ENCODE measurements at places on chromosomes 1 and 21. TPM values are rescaled to one million over a fixed set of nuclear protein-coding genes. Genes with fewer than 3 reads are reported as not detected.
A peak's percentile ranks its signal among the peaks of the same experiment; 100 is the strongest.

GRCh38 chr1:232664844-232665777, 35.2 kb upstream of the SIPA1L2 start:
- H3K36me3 ChIP-seq = no peaks in the 10 kb centered on the region
- H3K27ac ChIP-seq = no peak overlapping the region
- peaks cover 6% of the 10 kb centered on the region for H3K4me1 ChIP-seq
- DNase-seq = no peak

DNA sequence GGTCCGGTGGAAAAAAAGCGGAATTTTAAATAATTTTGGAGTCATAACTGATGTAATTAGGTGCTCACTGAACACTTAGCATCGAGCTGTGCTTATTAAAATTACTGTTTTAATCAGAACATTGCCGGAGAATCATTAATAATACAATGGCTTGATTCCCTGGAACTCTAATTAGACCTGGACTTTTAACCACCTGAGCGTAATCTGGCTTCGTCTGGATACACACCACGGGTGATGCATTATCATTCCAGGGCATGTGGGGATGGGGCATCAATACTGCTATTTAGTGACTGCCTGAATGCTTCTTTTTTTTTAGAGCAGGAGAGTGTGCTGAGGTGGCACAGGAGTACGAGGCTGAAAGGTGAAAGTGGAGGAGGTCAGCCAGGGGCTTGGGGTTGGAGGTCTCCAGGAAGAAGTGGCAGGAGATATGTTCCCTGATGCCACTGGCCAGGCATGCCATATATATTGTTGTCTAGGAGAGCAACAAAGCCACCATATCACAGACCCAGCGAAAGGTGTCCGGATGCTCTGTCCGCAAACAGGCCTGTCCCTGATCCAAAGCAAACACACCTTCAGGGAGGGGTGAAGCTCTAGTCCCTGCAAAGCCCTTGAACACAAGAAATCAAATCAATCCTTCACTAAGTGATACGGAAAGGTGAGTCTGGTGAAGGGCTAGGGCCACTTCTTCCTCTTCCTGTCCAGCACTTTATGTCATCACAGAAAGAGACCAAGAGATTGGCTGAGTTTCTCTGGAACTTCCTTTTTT, 125.2 kb downstream of the PLXNA2 start:
- no peak overlapping the region for H3K4me3 ChIP-seq
- H3K36me3 ChIP-seq = no peaks in the 10 kb centered on the region
- no peaks in the 10 kb centered on the region for H3K27me3 ChIP-seq
- no peak overlapping the region for H3K27ac ChIP-seq
- H3K4me1 ChIP-seq = peaks cover 45% of the 10 kb centered on the region

DNA sequence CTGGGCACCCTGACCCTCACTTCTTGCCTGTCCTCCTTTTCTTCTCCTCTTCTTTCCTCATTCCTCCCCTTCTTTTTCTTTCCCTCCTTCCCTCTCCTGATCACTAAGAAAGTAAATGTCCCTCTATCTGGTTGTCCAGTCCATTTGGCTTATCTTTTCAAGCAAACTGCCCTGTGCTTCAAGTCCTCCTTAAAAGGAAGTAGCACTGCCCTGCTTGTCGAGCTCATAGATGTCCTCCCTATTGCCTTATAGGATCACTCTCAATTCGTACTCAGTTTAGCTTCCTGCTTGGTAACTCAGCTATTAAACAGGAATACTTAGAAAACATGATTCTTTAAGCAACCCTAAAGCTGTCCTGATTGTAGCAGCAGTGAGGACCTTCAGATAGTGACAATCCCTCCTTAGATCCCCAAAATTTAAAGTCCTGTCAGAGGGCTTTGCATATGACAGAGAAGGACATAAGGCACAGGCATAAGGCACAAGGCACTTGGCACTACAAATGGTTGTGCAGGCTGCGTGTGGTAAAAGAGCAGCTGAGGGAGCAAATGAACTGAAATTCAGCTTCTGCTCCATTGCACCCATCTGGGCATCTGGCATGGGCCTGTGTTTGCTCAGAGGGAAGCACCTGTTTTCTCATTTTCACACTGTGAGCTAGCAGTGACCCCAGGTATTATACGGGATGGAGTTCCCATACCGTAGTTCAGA, 26.1 kb upstream of the SLAMF6 start:
- no peak for DNase-seq
- H3K4me3 ChIP-seq = no peak overlapping the region
- H3K36me3 ChIP-seq = no peaks in the 10 kb centered on the region
- no peaks in the 10 kb centered on the region for H3K4me1 ChIP-seq

DNA sequence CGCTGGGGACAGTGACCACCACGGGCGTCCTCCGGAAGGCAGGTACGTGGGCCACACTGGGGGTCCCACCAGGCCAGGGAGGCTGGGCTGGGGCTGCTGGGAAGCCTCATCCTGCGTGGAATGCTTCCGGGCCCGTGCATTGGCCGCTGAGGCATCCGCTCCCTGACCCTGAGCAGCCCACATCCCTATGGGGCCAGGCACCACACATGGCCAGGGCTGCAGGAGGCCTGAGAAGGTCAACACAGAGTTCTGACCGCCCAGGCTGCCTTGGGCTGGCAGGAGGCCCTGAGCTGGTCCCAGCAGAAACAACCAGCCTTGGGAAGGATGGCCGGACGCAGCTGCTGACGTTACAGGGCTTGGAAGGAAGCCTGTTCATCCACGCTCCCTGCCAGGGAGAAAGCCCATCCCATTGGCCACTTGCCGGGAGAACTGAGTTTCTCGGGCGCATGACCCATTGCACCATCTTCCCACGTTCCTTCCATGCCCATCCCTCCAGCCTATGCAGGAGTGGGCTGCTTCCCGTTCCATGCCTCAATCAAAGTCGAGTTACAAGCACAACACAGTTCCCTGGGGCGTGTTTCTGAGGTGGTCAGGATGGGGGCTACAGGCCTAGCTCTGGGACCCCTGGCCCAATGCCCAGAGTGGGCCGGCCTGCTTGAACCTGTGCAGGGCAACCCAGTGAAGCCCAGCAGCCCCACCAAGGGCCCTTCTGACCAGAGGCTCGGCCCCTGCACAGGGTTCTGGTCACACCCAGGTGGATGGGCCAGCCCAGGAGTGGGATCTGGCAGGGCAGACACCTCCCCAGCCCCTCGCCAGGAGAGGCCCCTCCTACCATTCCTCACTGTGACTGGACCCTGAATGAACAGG, 31.7 kb downstream of the TRIM11 start:
- H3K4me1 ChIP-seq = peaks cover 77% of the 10 kb centered on the region
- peak overlapping the region; percentile 95 for H3K27ac ChIP-seq
- peak overlapping the region; percentile 25 for H3K4me3 ChIP-seq
- peaks cover 25% of the 10 kb centered on the region for H3K27me3 ChIP-seq
- DNase-seq = peak; percentile 87

DNA sequence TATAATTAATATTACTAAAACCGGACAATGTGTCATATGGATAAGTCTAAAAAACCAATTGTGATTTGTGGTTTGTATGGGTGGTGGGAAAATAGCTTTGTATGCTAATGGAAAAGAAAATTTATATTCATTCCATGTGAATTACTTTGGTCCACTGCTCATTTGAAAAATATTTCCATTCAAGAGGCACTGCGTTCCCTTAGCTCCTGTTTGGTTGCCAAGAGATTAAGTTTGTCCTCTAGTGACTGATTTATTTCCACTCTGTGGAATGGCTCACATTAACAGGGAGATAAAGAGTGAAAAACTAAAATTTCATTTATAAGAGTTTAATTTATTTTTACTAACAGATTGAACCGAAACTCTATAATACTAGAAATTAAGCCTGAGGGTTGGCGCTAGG, 744.1 kb upstream of the CHRM3 start:
- no peaks in the 10 kb centered on the region for H3K27me3 ChIP-seq
- no peaks in the 10 kb centered on the region for H3K36me3 ChIP-seq
- no peak overlapping the region for H3K4me3 ChIP-seq
- no peak overlapping the region for H3K27ac ChIP-seq
- H3K4me1 ChIP-seq = no peaks in the 10 kb centered on the region
- no peak for DNase-seq

GRCh38 chr1:22387919-22388580, 63.6 kb upstream of the ZBTB40 start:
- no peak for DNase-seq
- H3K27me3 ChIP-seq = peaks cover 94% of the 10 kb centered on the region
- no peaks in the 10 kb centered on the region for H3K4me1 ChIP-seq
- H3K27ac ChIP-seq = no peak overlapping the region
- H3K4me3 ChIP-seq = no peak overlapping the region

DNA sequence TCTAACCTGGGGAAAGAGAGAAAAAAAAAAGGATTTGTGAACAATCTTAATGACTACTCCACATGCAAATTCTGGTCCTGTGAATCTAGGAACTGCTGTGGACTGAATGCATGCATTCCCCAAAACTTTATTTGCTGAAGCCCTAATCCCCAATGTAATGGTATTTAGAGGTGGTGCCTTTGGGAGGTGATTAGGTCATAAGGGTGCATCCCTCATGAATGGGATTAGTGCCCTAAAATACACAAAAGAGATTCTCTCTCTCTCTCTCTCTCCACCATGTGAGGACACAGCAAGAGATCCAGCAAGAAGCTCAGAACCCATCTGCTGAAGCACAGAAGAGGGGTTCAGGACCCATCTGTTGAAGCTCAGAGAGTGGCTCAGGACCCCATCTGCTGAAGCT, 26.2 kb upstream of the KIRREL1 start:
- H3K27ac ChIP-seq = no peak overlapping the region
- H3K27me3 ChIP-seq = peaks cover 21% of the 10 kb centered on the region
- H3K4me3 ChIP-seq = no peak overlapping the region
- peaks cover 3% of the 10 kb centered on the region for H3K4me1 ChIP-seq
- no peaks in the 10 kb centered on the region for H3K36me3 ChIP-seq

GRCh38 chr1:206005778-206006180, 2.6 kb upstream of the RAB7B start:
- DNase-seq = no peak
- no peaks in the 10 kb centered on the region for H3K27me3 ChIP-seq
- no peak overlapping the region for H3K4me3 ChIP-seq
- H3K27ac ChIP-seq = no peak overlapping the region
- H3K4me1 ChIP-seq = peaks cover 38% of the 10 kb centered on the region

GRCh38 chr1:197195100-197195499, 48.6 kb upstream of the ASPM start:
- H3K4me1 ChIP-seq = peaks cover 59% of the 10 kb centered on the region
- H3K27ac ChIP-seq = no peak overlapping the region
- H3K36me3 ChIP-seq = peaks cover 14% of the 10 kb centered on the region
- no peaks in the 10 kb centered on the region for H3K27me3 ChIP-seq
- H3K4me3 ChIP-seq = no peak overlapping the region

DNA sequence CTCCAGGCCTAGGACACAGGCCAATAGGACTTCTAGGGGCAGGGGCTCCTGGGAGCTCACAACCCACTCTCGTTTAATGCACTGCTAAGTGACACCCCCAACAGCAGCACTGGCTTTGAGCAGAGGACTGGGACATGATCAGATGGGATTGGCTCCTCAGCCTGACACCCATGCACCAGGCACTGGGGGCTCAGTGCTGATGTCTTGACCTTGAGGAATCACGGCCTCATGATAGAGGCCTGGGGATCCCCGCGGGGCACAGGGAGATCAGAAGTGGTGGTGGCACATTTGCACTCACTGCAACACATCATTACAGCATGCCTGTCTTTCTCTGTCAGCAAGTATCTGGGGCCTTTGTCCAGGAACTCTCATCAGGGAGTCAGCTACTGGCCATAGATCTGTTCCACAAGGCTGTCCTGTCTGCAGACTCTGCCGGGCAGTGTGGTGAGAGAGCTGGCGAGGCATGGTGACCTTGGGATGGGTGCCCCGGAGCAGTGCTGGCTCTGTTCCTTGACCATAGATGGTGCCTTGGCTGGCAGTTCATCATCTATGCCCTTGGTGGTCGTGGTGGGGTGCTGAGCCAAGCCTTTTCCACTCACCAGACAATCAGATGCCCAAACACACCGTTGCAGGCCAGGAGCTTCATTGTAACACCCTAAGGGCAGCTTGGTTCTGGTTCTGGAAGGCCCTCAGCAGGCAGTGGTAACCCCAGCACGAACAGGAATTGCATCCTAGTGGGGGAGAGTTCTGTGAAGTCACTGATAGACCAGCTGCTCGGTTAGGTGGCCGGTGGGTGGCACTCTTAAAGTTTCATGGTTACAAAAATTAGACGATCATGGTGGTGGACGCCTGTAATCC, 22.2 kb upstream of the PARP1 start:
- no peaks in the 10 kb centered on the region for H3K27me3 ChIP-seq
- peaks cover 6% of the 10 kb centered on the region for H3K4me1 ChIP-seq
- H3K27ac ChIP-seq = peak overlapping the region; percentile 38
- DNase-seq = peak; percentile 24
- H3K36me3 ChIP-seq = no peaks in the 10 kb centered on the region

DNA sequence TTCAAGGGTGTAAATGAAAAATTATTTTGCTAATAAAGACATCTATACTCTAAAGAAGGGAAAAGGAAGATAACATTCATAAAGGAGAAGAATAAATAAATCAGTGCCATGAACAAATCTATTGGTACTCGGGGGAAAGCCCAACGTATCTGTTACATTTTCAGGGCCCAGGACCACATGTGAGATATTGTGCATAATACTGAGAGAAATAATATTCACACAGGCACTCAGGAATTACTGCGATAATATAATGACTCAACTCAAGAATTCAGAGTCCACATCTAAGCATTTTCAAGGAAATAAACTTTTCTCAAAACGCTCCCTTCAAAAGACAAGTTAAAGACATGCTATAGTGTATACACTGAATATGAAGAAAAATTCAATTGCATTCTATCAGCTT, 108.8 kb downstream of the SMYD2 start:
- peaks cover 56% of the 10 kb centered on the region for H3K36me3 ChIP-seq
- H3K27me3 ChIP-seq = no peaks in the 10 kb centered on the region
- no peak overlapping the region for H3K4me3 ChIP-seq
- DNase-seq = no peak

DNA sequence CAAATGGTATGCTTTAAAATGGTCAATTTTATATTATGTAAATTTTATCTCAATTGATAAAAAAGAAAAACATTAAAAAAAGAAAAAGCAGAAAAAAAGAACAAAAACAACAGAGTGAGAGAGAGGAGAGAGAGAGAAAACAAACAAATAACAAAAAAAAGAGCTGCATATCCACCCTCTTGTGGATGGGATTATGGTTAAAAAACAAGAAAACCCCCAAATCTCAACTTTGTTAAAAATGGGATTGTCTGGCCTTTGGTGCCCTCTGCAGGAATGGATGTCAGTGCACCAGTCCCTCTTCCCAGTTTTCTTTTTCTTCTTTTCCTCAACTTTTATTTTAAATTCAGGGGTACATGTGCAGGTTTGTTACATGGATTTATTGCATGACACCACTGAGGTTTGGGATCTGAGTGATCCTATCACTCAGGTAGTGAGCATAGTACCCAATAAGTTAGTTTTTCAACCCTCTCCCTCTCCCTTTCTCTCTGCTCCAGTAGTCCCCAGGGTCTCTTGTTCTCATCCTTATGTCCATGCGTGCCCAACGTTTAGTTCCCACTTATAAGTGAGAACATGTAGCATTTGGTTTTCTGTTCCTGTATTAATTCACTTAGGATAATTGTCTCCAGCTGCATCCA, 28.1 kb downstream of the RNF187 start:
- DNase-seq = no peak
- H3K27ac ChIP-seq = no peak overlapping the region
- H3K36me3 ChIP-seq = no peaks in the 10 kb centered on the region

- peaks cover 27% of the 10 kb centered on the region for H3K4me1 ChIP-seq
- no peaks in the 10 kb centered on the region for H3K36me3 ChIP-seq
- H3K4me3 ChIP-seq = no peak within 1 kb of the TSS
- H3K27ac ChIP-seq = no peak within 1 kb of the TSS
- DNase-seq = peak; percentile 6
Observed at GRCh38 chr1:109763646-109764415, at the start of gene EPS8L3. EPS8L3 (minus strand) TSS chr1:109763923; CDS start chr1:109761749, 2,174 bp downstream.

GRCh38 chr1:36320291-36320761, 3.1 kb downstream of the EVA1B start:
- H3K36me3 ChIP-seq = no peaks in the 10 kb centered on the region
- DNase-seq = no peak
- H3K27me3 ChIP-seq = no peaks in the 10 kb centered on the region
- peaks cover 46% of the 10 kb centered on the region for H3K4me1 ChIP-seq
- peak overlapping the region; percentile 95 for H3K27ac ChIP-seq

SH3D21 gene
- total RNA-seq = 1.9 TPM

HSPB7 gene
- 4,061 TPM for total RNA-seq

RAB25 gene
- not detected for total RNA-seq

MAP3K7CL gene
- total RNA-seq = 2.1 TPM

SLAMF7 gene
- total RNA-seq = 0.36 TPM

All from left ventricle myocardium inferior (tissue), 1 donor.